Retinal pigment epithelial cell (primary cell): ENCODE measurements at places on chromosomes 13 and 19.

DNA sequence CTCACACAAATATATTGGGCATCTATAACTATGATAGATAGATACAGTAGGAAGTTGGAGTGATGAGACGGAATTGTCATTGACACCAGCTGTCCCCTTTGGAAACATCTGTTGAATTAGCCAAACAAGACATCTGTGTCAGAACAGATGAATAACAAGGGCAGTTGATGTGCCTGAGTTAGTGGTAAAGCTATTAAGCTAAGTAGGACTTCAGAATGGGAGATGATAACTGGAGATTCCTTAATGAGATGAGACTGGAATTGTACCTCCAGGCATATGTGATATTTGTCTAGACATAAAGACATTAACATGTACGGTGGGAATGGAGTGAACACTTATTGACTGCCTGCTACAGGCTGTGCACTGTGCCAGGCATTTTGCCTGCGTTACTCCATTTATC, 78.7 kb downstream of the MBNL2 start:
- no peak for DNase-seq

DNA sequence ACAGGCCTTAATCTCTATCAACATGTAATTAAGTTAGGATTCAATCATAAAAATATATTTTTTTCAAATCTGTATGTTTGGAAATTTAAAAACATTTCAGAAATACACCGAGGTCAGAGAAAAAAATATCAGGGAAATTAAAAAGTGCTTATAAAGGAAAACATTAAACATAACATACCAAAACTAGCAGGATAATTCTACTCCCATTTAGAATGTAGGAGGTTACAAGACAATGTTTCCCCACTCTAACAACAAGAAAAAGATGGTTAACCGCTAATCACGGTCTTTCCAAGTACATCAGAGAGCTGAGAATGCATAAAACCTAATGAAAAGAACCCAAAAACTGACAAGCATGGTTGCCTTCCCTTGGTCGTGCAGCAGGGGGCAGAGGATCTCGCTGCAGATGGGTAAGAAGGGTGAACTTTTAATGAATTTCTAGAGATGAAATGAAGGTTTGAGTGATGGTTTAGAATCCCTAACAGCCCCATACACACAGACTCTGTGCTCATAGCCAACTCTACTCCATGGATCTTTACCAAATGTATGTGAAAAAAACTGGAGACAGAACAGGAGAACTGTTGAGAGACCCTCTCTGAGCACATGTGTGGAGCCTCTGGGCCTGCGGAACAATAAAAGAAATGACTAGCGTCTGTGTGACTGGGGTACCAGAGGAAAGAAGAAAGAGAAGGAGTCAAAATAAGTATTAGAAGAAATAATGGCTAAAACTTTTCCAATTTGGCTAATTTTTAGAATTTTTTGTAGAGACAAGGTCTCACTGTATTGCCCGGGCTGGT, 51.3 kb upstream of the LSM14A start:
- no peak for DNase-seq

DNA sequence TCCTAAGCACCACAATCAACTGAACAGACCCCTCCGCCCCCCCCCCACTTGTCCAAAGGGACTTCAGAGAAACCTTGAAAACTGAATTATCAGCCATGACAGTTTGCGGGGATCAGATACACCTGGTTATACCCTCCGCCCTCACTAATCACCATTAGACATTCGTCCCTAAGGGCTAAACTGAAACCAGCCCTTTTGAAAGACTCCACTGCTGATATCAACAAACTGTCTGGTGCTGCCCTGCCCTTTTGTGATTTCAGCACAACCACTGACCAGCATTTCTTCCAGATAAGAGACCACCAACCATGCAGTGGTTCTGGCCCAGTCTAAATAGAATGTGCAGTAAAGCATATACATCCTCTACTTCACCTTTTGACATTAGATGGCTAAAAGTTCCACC, 1422.9 kb downstream of the EFNB2 start:
- DNase-seq = no peak

DNA sequence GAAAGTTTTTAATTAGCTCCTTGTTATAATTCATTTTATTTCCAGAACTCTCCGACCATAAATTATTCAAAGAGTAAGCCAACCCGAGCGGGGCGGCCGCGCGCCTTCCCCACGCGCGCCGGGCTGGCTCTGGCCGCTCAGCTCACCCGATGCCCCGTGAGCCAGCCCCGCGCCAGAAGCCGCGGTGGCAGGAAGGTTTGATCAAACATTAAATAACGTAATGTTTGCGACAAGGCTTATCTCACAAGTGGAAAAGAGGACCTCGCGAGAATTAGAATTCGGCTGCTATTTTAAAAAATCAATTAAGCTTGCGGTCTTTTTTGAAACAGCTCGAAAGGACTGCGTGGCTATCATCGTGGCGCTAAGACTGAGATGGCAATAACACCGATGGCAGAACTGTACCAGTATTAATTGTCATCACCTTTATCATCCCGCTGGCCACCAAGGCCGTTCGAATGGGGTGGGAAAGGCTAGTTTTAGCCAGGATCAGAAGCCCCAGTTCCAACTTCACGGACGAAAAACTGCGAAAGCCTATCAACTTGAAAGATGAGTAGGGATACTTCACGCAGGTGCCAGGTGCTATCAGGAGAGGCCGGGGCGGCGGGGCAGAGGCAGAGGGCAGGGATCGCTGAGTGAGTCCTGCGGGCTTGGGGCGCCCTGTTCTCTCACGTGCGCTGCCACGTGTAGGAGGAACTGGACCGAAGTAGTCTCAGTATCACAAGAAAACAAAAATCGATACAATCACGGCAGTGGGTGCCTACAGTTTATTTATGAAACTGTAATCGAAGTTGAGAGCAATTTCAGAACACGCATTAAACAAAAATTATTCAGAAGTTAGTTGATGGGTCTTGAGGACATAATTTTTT, 6.4 kb downstream of the POU4F1 start:
- DNase-seq = no peak

DNA sequence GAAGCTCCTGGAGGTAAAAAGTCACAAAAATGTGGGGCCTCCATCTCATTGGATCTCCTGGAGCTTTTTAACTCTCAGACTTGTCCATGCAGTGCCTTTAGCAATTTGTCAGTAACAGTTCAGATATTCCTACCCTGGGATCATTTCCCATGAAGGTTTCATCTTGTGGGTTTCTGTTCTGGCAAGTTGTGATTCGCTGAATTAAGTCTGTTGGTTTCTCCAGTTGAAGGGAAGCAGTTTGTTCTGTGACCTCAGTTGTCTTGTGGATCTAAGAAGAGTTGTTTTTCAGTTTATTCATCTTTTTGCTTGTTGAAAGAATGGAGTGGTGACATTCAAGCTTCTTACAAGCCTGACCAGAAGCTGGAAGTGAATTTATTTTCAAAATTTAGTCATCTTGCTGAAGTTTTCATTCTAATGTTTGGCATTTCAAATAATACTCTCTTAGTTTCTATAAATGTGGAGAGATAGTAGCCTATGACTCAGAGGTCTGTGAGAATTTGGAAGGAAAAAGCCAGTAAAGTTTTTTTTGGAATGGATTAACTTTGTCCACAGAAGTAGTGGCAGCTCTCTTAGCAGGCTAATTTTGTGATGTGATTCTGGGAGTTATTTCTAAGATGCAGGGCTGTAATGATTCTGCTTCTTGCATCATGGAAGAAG, 120.1 kb upstream of the CSNK1A1L start:
- no peak for DNase-seq

GRCh38 chr19:11064831-11065303, 24.4 kb upstream of the LDLR start:
- no peak for DNase-seq

DNA sequence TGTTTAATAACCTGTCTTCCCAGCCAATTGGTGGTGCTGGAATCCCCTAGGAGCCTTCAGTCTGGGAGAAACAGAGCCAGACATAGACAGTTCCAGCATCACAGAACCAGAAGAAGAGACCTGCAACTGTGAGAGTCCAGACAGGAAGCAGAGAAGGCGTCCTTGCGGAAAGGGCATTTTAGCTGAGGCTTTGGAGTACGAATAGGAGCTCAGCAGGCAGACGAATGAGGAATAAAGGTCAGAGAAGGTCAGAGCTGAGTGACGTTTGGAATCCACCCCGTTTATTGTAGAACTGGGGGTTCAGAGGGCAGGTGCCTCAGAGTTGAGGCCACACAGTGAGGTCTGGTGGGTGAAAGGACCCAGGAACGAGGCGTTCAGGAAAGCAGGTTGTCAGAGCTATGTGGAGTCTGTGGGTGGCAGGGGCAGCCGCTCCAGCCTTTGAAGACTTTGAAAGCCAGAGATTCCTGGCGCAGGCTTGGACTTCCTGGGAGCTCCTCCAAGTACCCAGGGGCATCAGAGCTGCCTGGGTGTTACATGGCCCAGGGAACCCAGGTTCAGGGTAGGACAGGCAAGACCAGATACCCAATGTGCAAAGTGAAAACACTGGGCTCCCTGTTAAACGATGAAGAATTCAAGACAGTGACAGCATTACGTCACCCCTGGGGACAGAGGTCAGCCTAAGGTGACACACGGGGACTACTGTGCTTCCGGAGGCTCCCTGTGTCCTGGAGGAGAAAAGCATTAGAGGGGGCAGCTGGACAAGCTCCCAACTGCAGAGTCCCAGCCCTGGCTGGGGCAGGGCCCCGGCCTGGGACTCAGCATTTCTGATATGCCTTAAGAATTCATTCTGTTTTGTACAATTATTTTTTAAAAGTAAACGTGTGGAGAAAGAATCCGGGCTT, 5.5 kb downstream of the ARRDC2 start:
- no peak for DNase-seq

GRCh38 chr13:84443463-84443862, 561.2 kb upstream of the SLITRK1 start:
- no peak for DNase-seq
